NB4 (cell line): ENCODE measurements at places on chromosomes 3 and 15.

- peak; percentile 90 for DNase-seq
These were observed 7.3 kb downstream of the TBC1D2B start for GRCh38 chr15:78070049-78070700.

DNA sequence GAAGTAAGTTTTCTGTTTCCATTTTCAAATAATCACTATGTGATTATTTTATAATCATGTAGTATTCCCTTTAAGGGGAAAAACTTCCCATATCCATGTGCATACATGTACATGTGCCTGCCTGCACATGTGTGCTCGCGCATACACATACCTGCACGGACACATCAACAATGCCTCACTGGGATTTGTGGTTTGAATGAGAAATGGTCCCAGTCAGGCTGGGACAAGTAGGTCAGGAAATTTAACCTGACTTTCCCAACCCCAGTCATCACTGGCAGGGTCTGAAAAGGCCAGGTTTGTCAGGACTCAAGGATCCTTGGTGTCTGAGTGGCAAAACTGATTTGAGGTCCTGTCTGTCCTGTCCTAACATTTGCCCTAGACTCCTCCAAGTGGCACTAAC is 109.3 kb upstream of the MRPS22 start:
- no peak for DNase-seq

DNA sequence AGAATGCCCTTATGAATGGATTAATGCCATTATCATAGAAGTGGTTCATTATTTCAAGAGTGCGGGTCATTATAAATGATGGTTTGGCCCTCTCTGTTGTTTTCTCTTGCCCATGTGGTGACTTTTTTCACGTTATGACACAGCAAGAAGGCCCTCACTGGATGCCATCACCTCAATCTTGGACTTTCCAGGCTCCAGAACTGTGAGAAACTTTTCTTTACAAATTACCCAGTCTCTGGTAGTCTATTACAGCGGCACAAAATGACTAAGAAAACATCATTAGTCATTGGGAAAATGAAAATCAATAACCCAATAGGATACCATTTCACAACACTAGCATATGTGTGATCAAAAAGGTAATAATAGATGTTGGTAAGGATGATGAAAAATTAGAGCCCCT is 119.0 kb upstream of the LPP start:
- DNase-seq, result no peak

- DNase-seq, result no peak
These were observed 116.2 kb upstream of the SLCO3A1 start for GRCh38 chr15:91737151-91737818.

DNA sequence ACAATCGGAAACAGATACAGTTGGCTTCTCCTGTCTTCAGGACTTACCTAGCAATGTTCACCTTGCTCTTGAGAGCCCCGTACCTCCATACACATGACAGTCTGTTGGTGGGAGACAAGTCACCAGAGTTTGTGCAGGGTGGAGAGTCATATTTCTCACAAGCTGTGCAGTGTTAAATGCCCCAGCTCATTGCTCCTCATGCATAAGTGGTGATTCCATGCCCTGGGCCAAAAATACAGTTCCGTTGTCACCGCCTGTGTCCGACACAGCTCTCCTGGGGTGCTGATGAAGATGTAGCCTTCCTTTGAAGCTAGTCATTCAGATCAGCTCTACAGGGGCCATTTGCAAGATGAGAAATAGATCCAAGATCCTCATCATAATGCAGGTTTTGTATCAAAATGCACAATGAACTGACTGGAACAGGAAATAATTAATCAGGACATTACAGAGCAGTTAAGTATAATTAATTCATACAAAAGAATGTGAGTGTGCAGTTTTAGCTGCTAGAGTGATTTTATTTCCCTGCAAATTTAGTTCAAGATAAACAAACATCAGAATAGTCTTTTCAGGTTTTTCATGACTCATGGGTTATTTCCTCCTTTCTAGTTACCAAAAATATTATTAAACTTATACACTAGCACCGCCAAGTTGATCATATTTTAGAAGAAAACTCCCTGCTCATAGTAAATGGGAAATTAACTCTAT is 66.5 kb downstream of the CD47 start:
- DNase-seq, result no peak

DNA sequence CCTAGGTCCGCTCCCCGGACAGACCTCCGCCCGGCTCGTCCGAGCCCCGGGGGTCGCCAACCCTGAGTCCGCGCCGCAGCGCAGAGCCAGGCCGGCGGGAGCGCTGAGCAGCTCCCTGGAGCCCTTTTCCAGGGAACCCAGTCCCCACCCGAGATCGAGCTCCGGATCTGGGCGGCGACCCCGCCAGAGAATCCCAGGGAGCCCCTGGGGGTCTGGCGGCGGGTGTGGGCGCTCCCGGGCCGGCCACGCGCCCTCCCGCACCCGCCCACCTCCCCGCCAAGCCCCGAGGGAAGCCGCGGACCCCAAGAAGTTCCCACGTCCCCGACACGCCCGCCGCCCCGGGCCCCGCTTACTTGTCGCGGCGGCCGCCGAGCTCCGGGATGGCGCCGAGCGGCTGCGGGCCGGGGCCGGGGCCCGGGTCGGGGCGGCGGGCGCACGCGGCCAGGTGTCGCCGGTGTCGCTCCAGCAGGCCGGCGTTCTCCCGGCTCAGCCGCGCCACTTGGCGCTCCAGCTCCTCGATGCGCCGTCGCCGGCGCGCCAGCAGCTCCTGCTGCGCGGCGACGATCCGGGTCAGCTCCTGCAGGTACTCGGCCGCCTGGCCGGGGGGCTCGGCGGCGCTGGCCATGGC is 137.7 kb downstream of the NUP210 start:
- DNase-seq, result peak; percentile 54

- peak; percentile 37 for DNase-seq
These were observed 83.9 kb downstream of the LRRK1 start for GRCh38 chr15:101003081-101003480.

GRCh38 chr3:101095693-101096430 is 102.6 kb upstream of the ABI3BP start:
- no peak for DNase-seq

GRCh38 chr3:119541547-119541946 is 17.9 kb downstream of the CD80 start:
- DNase-seq, result no peak

DNA sequence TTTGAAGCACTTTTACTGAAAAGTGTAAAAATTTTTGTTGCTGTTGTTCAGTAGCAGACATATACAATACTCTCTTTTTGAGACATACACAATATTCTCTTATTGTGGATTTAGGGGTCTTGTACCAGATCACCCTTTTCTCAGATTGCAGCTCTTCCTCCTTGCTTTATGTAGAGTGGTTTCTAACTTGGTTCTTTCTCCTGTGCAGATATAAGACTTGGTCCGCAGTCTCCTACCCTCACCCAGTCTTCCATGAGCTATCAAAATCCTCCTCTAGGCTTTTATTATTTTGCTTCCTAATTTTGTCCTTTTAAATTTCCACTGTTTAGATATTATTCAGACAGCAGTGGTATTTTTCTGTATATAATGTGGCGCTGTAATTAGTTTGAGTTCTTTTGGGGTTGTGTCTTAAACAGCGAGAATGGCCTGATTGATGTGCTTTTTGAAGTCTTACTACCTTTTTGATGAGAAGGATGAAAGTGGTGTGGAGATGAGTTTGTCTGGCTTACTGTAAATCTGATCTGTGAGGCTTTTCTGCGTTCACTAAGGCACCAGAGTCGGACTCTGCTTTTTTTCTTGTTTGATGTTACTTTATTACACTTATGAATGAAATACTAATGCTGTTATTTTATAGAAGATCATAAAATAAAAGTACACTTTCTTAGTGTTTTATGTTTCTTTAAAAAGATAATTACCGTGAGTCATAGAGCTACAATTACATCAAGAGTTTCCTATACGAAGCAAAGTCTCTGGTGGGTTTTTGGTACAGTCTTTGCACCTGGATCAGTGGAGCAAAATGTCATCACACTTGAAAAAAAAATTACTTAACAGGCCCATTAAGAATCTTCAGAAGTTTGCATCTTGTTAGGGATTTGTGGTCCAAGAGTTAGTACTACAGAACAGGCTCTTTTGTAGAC is 27.8 kb downstream of the FNDC3B start:
- no peak for DNase-seq

DNA sequence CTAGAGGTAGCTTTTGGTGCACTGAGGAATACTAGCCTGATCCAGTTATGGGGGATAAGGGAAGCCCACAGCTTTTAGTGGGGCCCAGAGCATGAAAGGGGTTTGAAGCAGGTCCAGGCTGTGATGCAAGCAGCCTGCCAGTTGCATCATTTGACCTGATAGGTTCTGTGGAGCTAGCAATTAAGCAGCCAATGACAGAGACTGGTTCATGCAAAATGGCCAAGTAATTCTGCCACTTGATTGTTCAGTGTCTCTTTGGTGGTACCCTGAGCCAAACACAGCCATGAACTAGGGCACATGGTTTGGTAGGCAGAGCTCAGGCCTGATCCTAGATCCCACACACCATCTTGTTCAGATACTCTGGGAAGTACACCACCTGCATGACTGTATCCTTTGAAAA is 91.0 kb upstream of the PRR23C start:
- no peak for DNase-seq

- DNase-seq, result no peak
These were observed 21.5 kb upstream of the USP3 start for GRCh38 chr15:63482874-63483323.

GRCh38 chr3:125337506-125337905 is 37.6 kb downstream of the ZNF148 start:
- DNase-seq, result peak; percentile 43

GRCh38 chr3:188900421-188900951 is 271.3 kb upstream of the TPRG1 start:
- no peak for DNase-seq

GRCh38 chr3:167653155-167653554 is 587 bp downstream of the WDR49 start:
- no peak for DNase-seq

GRCh38 chr3:249587-250262 is 53.2 kb downstream of the CHL1 start:
- no peak for DNase-seq

- no peak for DNase-seq
These were observed 207.9 kb upstream of the SATB1 start for GRCh38 chr3:18633002-18633401.

DNA sequence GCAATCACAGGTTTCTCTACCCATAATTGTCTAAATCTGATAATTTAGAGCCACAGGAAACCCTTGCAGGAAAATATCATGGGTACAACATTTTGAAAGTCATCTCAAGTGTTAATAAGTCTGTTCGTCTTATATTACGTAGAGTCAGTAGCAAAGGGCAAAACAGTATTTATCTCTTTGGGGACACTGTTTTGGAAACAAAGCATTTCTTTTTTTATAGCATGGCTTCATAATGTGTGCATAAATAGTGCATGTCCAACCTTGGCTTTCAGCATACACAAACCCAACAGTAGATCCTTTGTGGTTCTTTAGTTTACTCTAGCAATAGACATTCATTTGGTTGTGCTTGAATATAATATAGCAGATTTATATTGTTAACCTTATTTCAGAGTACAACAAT is 24.0 kb downstream of the ST3GAL6 start:
- DNase-seq, result no peak

DNA sequence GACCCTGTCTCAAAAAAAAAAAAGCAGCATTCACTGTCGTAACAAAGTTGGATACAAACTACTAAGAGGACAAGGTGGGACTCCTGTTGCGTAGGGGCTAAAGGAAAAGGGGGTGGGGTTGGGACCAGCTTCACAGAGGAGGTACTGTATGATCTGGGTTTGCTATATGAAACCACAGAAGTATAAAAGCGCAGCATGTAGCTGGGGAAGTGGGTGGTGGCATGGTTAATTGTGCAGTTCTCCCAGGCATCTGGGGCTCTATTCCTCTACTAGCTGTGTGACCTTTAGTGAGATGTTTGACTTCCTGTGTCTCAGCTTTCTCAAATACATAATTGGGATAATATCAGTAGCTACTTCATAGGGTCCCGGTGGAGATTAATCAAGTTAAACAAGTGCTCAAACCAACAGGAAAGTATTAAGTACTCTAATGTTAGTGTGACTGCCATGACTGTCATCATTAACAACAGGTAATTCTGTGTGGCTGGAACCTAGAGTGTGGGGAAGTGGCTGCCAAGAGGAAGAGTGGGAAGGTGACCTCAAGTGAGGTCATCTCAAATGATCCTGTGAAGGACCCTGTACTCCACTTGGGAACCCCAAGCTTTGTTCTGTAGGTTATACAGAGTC is 11.5 kb downstream of the PARP16 start:
- DNase-seq, result no peak

DNA sequence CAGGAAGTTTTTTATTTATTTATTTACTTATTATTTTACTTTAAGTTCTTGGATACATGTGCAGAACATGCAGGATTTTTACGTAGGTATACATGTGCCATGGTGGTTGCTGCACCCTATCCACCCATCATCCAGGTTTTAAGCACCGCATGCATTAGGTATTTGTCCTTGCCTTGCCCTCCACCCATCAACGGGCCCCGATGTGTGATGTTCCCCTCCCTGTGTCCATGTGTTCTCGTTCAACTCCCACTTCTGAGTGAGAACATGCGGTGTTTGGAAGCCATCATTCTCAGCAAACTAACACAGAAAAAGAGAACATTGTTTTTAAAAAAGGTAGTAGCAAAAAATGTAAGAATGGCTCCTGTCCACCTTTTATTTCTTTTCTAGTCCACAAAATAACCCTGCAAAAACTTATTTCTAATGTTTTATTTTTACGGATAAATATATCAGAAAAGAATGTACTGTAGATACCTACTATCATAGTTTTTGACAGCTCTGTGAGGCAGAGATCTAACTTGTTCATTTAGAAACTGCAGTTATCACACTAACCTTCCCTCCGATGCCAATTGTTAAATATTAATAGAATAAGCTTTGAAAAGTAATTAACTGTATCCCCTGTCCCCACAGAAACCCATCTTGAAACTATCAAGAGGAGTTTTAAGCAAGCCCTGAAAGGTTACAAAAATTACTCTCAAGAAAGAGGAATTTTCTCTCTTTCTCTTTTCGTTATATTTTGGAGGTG is 189.2 kb downstream of the LPP start:
- no peak for DNase-seq
